Suppressor macrophage treated with lipopolysaccharide for 4 hours (primary cell): ENCODE measurements at places on chromosomes 16 and 17.
A peak's percentile ranks its signal among the peaks of the same experiment; 100 is the strongest.

DNA sequence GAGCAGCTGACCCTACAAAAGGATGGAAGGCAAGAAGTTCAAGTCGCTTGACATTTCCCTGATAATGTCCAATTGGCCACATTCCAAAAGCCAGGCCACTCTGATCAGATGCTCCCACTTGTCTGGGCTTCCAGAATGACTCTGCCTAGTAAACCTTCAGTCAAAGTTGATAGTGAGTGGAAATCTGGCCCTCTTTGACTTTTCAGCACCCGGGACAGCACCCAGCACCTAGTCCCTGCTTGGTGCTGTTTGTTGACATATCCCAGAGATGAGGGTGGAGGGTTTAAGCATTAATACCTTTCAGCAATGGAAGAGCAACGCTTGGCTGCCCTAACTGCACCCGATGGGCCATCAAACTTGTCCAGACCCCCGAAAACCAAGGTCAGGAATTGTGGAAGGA, 131.3 kb downstream of the AIPL1 start:
- no peak for DNase-seq

GRCh38 chr16:24820522-24820921, 25.2 kb upstream of the SLC5A11 start:
- peak; percentile 46 for DNase-seq

GRCh38 chr16:25713785-25714570, 22.2 kb downstream of the HS3ST4 start:
- no peak for DNase-seq

DNA sequence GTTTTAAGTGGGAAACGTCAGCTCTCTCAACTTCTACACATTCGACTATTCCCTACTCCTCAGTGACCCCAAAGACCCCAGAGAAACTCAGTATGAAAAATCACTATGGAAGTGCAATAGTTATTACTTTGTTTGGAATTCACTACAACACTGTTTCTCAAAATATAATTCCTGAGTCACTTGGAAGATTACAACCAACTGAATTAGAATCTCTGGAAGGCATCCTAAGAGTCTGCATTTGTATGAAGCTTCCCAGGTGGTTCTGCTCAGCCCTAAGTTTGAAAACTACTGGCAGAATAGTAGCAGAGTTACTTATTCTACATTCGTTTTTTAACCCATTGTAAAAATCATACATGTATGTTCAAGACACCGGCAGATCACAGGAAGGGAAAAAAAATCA, 525.6 kb downstream of the MAF start:
- DNase-seq: no peak

DNA sequence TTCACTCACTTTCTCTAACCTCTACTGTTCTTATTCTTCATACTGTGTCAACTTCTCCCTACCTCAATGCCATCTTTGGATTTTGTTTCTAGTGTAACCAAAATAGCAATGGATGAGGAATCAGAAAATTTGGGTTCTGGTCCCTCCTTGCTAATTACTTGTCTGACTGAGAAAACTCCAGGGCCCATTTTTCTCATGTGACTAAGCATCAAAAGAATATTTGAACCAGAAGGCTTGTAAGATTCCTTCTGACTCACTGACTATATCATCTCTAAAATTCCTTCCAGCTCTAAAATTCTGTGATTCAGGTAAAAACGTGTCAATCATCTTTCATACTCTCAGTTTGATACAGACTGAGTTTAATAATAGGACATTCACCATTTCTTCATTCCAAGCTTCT, 57.9 kb downstream of the BRIP1 start:
- no peak for DNase-seq

GRCh38 chr17:31575043-31575442, 183.6 kb downstream of the RAB11FIP4 start:
- DNase-seq: no peak

DNA sequence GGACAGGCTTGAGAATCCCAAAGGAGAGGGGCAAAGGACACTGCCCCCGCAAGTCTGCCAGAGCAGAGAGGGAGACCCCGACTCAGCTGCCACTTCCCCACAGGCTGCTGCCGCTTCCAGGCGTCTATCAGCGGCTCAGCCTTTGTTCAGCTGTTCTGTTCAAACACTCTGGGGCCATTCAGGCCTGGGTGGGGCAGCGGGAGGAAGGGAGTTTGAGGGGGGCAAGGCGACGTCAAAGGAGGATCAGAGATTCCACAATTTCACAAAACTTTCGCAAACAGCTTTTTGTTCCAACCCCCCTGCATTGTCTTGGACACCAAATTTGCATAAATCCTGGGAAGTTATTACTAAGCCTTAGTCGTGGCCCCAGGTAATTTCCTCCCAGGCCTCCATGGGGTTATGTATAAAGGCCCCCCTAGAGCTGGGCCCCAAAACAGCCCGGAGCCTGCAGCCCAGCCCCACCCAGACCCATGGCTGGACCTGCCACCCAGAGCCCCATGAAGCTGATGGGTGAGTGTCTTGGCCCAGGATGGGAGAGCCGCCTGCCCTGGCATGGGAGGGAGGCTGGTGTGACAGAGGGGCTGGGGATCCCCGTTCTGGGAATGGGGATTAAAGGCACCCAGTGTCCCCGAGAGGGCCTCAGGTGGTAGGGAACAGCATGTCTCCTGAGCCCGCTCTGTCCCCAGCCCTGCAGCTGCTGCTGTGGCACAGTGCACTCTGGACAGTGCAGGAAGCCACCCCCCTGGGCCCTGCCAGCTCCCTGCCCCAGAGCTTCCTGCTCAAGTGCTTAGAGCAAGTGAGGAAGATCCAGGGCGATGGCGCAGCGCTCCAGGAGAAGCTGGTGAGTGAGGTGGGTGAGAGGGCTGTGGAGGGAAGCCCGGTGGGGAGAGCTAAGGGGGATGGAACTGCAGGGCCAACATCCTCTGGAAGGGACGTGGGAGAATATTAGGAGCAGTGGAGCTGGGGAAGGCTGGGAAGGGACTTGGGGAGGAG, at the start of gene CSF3:
Gene CSF3, plus strand, starts transcription at position 436 of the 993 bp plus-strand sequence. Its CDS starts 35 bp downstream, at position 471.
- peak; percentile 62 for DNase-seq

DNA sequence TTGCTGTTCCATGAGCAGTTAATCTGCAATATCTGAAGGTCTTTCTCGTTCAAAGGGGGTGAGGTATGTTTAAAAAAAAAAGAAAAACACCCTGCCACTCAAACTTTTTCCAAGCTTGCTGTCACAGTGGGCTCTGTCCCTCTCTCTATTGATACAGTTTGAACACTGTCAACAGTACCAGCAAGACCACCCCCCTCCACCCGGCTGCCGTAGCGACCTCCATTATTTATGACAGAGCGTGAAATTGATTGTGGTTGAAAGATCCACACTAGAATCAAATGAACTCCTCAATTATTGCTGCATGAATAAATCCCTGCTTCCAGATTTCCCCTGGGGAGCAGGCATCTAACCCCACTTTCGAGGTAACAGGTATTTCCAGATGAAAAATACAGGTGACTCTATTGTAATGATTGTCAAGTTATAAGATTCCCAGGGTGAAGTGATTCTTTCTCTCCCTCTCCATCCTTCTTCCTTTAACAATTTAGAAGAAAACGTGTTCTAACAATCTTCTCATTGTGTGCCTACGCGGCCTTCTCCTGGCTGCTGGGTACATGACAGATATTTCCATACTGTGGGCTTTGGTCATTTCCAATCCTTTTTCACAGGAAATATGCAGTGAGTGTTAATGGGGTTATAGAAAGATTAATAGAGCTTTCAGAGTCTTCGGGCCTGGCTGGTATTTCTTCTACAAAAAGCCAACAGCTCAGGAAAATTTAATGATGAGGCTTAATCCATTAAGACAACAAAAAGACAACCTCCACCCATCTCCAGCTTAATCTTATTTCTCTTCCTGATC, 135.7 kb upstream of the C16orf82 start:
- DNase-seq: no peak

- no peak for DNase-seq
These were observed 5.0 kb downstream of the SMARCD2 start for GRCh38 chr17:63837480-63837879.

DNA sequence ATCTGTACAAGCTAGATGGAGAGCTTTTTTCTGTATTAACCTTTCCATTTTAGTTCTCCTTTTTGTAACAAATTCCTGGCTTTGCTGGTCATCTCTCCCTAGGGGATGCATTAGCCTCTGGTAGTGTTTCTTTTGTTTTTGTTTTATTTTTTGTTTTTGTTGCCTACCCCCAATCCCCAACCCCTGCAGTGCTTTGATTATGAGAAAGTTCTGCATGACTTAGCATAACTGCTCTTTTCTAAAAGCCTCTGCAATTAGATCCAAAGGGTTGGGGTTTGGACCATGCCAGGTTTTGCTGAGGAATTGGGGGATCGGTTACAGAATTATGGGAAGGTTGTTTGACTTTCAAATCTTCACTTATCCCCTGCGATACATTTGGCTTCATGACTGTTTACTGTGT, 98.2 kb downstream of the ADAMTS18 start:
- no peak for DNase-seq
